Panc1 (cell line): ENCODE measurements at places on chromosomes 3 and 15. TPM values are rescaled to one million over a fixed set of nuclear protein-coding genes. Genes with fewer than 3 reads are reported as not detected.

- DNase-seq, result no peak
These were observed 228.7 kb upstream of the ZNF385D start for GRCh38 chr3:21979706-21980105.

- DNase-seq, result no peak
These were observed 18.9 kb downstream of the SV2B start for GRCh38 chr15:91118817-91119590.

GP9 gene
- total RNA-seq, result not detected

SETD2 gene
- 32.6 TPM for total RNA-seq

DNA sequence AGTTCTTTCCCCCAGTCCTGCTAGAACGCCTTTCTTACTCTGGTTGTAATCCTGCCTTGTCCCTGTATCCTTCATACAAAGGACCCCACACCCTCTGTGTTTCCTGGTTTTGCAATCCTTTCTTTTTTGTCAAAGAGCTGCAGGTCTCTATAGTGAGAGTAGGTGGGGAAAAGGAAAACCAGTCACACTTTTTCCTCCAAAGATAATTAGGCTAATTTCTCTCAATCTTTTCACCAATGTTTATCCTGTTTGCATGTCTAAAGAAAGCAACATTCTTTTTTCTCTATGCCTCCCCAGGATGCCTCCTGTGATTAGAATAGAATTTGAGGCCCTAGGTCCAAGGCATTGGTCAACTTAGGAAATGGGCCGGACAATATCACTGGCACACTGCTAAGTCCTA, 25.4 kb downstream of the SEMA6D start:
- no peak for DNase-seq

DNA sequence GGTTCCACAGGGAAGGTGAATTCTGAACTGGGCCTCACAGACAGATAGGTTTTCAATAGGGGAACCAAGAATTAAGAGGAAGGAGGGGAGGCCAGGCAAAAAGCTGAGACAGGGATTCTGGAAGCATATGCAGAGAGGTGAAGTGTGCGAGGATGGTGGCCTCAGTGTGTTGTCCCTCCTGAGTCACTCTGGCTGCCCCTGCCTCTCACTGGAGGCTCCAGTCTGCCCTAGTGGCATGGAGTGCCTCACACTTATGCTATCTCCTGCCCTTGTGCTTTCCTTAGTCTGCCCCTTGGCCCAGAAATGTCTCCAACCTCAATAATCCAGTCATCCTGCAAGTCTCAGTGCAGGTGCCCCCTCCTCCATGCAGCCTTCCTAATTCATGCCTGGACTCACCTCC, 32.2 kb upstream of the RBP1 start:
- no peak for DNase-seq

- no peak for DNase-seq
These were observed 113.2 kb upstream of the NLGN1 start for GRCh38 chr3:173284301-173284700.

- DNase-seq, result no peak
These were observed 27.8 kb upstream of the RASA2 start for GRCh38 chr3:141459008-141459407.

- no peak for DNase-seq
These were observed 52.8 kb upstream of the DIPK2A start for GRCh38 chr3:143918848-143919247.

DNA sequence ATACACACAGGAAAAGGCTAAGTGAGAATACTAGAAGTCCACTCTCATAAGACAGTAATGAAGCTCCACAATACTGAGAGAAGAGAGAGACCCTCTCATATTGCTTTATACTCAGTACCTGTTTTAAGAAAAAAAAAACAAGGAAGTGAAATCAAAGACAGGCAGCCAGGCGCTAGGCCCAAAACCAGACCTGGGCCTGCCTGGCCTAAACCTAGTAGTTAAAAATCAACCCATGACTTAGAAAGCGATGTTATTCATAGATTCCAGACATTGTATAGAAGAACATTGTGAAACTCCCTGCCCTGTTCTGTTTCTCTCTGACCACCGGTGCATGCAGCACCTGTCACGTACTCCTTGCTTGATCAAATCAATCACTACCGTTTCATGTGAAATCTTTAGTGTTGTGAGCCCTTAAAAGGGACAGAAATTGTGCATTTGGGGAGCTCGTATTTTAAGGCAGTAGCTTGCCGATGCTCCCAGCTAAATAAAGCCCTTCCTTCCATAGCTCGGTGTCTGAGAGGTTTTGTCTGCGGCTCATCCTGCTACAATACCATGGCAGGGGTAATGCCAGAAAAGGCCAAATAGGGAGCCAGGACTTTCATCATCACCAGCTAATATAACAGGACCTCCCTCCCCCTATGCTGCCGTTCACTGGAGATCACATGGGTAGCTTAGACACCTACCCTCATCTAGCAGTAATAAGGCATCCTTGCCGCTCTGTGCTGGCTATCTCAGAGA, 1294.1 kb downstream of the NSUN3 start:
- DNase-seq, result no peak

DNA sequence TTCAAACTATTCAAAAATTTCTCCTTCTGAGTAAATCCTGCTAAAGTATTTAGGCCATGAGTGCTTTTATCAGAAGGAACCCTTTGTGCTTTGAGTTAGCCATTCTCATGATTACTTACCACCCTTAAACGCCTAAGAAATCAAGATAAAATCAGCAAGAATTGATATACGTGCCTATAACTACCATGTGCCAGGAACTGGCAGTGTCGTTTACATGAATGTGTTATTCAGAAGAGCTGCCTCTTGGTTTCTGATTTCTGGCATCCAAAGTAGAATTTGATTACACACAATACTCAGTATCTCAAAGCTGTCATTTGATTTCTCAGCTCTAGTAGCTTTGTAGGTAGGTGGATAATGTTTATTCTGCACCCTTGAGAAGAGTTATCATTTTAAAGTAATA, 351.3 kb upstream of the CCDC54 start:
- no peak for DNase-seq

DNA sequence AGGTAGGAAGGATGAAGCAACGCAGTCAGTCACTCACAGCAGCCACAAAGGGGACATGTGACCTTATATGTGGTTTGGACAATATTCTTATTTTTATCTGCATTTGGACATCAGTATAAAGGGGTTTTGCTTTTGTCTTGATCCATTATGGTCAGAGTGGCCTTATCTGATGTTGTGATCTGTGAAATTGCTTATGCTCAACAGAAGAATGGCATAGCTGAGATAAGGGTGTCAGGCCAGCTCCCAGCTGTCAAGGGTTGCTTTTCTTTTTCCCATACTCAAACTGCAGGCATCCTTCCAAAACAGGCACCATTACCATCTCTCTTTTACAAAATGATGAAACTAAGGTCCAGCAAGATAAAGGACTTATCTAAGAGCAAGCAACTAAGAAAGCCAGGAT, 28.1 kb downstream of the DCLK3 start:
- DNase-seq, result no peak

GRCh38 chr3:12299026-12299425, 10.2 kb downstream of the PPARG start:
- DNase-seq, result no peak

- DNase-seq, result no peak
These were observed 16.7 kb upstream of the DENND6A start for GRCh38 chr3:57709559-57709958.
